ENCODE measurements at places on chromosomes 16 and 17.
A peak's percentile ranks its signal among the peaks of the same experiment; 100 is the strongest.

- DNase-seq, result no peak
These were observed 26.4 kb downstream of the STX8 start for GRCh38 chr17:9549215-9549614.

GRCh38 chr17:4074831-4075495 lies 67.9 kb downstream of the ZZEF1 start:
- peak; percentile 56 for DNase-seq

GRCh38 chr17:69524854-69525253 lies 110.4 kb downstream of the MAP2K6 start:
- DNase-seq, result peak; percentile 17

- no peak for DNase-seq
These were observed 44.3 kb upstream of the HELZ start for GRCh38 chr17:67289181-67289876.

GRCh38 chr16:62035115-62036092 lies 834 bp downstream of the CDH8 start:
- no peak for DNase-seq

GRCh38 chr16:5918567-5919130 lies 821.1 kb upstream of the EEF2KMT start:
- no peak for DNase-seq

DNA sequence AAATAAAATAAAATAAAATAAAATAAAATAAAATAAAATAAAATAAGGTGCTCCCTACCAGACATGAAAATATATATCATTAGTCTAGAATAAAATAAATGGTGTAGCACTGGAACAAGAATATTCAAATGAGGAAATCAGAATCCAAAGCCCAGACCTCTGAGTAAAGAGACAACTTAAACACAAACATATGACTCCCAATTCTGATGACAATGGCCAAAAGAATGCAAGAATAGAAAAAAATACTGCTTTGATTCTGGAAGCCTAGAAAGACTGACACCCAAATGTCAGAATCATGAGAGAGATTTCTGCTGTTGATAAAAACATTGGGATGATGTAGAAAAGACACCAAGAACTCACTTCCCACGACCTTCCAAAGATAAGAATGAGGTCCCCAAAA lies 27.9 kb downstream of the MYOCD start:
- DNase-seq, result no peak

DNA sequence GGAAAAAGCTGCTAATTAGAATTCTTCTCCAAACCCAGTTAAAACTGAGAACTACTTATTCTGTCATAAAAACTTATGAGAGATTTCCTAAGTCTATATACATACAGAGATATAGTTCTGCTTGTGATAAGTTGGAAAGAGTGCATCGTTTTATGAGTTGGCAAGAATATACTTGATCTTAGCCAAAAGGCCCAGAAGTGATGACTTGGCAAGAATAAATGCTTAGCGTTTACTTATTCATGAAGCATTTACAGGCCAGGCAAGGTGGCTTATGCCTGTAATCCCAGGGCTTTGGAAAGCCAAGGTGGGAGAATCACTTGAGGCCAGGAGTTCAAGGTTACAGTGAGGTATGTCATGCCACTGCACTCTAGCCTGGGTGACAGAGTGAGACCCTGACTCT lies 81.7 kb downstream of the CYB561 start:
- no peak for DNase-seq

DNA sequence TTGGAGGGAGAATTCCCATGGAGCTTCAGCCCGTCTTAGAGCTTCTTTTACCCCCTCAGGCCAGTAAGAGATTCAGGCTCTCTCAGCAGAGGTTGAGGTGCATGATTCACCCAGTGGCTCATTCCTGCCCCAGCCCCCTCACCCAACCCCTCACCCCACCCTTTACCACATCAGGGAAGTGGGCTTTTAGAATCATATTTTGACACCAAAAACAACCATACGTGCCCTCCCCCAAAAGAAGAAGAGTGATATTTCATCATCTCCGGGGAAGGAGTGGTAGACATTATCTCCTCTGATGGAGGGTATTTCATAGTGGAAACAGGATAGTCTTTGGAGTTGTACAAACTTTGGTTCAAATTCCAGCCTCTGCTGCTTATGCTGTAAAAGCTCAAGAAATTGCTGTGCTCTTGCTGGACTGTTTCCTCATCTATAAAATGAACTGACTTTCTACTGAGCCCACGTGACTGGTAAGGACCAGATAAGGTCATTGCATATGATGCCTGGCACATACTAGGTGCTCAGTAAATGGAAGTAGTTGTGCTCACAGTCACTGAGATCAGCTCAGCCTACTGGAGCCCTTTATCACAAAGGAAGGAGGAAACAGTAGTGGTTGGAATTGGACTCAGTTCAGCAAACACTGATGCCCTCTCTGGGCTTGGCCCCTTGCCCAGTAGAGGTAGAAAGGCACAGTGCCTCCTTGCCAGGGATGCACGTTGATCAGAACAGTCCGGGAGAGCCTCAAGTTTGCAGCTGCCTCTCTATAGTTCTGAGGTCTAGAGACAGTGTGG lies 18.3 kb upstream of the CCL5 start:
- DNase-seq, result peak; percentile 40

DNA sequence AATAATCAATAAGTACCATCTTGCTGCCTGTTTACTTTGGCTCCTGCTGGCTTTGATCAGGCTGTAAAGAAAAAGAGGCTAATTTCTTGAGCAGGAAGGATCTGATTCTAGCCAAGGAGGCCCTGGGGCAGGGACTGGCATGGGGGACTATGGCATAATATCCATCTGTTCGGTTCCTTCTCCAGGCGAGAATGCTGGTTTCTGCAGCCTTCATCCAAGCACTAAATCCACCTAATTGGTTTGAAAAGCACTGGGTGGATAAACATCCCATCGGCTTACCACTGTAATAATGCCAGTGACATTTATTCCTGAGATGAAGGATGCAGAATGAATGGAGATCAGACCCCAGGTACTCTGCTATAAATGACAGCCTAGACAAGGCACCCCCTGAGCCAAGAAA lies 180.0 kb upstream of the ASIC2 start:
- DNase-seq, result no peak

- no peak for DNase-seq
These were observed 584.9 kb downstream of the CDH13 start for GRCh38 chr16:83211711-83212110.

DNA sequence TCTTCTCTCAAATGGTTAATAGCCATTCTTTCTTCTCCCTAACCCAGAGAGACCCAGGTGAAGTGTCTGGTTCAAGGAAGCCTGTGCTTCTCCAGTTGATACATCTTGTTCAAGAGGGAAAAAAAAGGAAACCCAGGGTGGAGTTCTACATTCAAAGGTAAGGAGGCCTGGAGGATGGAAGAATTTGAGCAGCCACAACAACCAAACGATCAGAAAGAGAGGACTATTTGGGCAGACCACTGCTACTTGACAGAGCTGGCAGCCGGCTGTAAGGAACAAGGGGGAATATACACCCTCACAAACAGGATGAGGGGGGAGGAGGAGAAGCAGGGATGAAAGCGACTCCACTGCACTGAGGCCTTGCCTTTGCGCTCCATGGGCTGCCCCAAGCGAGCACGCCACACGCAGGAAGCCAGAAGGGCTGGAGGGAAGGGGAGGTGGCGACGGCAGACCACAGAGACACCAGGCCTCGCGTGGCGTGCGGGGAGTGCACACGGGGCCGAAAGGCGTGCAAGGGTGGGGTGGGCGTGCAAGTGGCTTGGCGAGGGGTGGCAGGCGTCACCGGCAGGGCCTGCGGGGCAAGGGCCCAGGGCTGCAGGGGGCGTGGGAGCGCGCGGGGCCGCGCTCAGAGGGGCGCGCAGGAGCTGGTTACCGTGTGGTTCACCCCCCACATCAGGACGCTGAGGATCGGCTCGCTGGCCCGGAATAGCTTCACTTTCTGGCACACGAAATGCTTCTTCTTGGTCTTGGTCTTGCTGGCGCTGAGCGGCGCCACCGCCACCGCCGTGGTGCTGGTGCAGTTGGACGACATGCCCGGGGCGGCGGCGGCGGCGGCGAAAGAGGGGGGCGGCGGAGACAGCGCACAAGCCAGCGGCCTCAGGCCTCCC lies 499 bp downstream of the PIP4K2B start:
- peak; percentile 40 for DNase-seq

DNA sequence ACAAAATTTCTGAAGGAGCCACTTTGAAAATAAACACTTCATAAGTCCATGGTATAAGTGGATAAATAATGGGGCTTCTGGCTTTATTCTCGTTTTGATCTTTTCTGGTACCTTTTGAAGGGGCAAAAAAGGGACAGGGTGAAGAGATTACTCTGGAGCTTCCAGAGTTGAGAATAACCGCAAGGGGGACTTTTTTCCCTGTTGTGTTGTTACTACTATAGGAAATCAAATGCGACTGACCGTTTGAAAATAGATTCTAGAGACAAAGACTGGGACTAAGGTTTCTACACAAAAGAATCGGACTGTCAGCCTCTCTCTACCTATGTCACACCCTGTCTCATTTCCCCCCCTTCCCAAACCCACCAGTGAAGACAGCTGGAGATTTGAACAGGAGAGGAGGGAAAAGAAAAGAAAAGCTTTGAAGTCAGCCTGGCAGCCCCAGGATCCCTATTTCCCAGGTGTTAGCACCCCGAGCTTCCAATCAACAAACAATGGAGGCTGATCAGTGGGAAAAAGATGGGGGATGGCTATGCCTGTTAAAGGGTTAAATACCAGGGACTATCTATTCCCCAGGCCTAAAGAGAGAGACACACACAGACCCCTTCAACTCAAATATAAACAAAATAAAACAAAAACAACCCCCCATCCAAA lies 8.4 kb downstream of the HOXB4 start:
- DNase-seq, result no peak

GRCh38 chr16:76777721-76778465 lies 413.1 kb upstream of the MON1B start:
- DNase-seq, result no peak

GRCh38 chr16:67396159-67397035 lies 3.1 kb upstream of the TPPP3 start:
- DNase-seq, result peak; percentile 67

GRCh38 chr17:38439436-38439835 lies 11.2 kb downstream of the ARHGAP23 start:
- DNase-seq, result no peak

DNA sequence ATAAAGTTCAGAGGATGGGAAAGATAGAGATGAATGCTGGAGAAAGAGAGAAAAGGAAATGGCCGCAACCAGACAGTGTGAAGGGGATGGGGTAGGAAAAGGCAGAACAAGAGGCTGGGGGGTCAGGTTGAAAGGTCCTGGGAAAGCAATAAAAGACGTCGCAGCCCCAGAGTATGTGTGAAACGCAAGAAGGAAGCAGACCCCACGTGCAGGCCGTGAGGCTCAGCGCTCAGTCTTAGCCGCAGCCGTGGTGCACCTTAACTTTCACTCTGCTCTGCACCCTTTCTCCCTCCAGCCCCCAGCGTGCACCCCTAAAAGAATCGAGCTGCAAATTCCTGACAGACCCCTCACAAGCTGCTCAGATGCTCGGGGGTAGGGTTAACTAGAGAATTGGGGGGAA lies 1.9 kb downstream of the DNAH17 start:
- DNase-seq, result no peak

- DNase-seq, result no peak
These were observed 88.5 kb downstream of the SMG6 start for GRCh38 chr17:2214929-2215615.

- DNase-seq, result peak; percentile 67
These were observed 20.3 kb upstream of the NFATC3 start for GRCh38 chr16:68064791-68065365.

Measured in A549 (cell line).